Stimulated activated effector memory CD8-positive, alpha-beta T cell treated with anti-CD3 and anti-CD28 coated beads, Interleukin-12 subunit alpha, Interleukin-12 subunit beta, amount 100 ng/mL, for 72 hours (primary cell): ENCODE measurements at places on chromosomes 6 and 20.

DNA sequence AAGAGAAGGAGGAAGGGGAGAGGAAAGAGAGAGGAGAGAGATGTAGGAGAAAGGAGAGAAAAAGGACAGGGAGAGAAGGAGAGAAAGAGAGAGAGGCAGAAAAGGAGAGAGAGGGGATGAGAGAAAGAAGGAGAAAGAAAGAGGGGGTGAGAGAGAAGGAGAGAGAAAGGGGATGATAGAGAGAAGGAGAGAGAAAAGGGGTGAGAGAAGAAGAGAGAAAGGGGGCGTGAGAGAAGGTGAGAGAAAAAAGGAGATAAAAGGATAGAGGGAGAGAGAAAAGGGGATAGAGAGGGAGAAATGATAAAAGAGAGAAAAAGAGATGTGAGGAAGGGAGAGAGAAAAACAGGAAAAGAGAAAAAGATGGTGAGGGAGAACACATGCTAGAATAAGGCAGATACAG lies 933.4 kb downstream of the KIF16B start:
- DNase-seq, result no peak

DNA sequence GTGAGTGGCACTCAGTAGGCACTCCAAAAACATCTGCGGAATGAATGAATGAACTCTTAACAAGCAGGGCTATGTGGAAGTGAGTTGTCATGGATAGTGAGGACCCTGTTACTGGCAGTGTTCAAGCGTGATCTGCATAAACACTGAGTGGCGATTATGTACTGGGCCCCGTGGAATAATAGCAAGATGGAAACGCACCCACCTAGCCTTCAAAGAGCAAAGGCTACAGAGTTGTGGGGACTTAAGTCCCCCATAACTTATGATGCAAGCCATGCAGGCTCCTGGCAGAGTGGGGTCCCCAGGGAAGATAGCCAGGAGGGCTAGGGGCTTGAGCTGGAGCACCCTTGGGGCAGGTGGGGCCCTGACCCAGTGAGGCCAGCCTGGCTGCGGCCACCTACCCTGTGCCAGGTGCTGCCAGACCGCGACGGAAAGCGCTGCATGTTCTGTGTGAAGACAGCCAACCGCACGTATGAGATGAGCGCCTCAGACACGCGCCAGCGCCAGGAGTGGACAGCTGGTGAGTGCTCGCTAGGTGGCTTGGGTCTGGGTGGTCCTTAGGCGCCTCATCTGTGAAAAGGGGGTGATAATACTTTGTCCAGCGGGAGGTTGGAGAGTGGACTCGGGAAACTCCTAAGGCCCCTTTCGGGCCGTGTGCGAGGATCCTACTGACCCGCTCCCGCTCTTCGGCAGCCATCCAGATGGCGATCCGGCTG lies 20.0 kb downstream of the DEF6 start:
- DNase-seq, result no peak

DNA sequence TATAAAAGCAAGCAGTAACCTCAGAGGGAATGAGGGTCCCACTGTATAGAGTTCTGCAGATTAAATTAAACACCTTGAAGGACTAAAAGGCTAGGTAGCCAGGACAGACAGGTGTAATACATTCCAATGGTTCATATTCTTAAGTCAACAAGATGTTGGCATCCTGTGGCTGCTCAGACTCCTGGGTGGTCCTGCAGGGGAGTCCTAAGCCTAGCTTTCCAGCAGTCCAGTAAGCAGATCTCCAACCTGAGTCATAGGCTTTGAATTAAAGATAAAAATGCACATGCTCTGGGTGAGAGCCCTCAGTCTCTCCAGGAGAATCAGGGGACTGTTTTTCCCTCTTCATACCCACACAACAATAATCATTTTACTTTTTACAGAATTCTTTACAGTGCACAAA lies 307.3 kb upstream of the SUPT3H start:
- DNase-seq, result no peak

- no peak for DNase-seq
Measured at GRCh38 chr6:4449409-4449808, 314.0 kb upstream of the ECI2 start.
